ENCODE measurements at places on chromosomes 4 and X.

DNA sequence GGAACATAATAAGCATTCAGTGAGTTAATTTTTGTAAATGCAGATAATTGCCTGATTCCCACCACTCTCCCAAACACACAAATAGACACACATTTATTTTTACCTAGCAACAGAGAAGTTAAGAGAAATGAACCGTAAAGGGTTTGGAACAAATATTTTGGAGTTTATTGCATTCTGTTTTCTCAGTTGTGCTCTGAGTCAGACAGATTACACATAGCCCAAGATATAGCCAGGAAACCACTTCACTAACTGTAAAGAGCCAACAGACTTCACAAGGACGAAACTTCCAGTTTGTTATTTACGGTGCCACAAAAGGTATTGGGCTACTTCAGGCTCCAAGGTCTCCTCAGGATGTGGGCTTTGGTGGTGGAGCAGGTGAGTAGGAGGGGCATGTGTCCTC is 217.0 kb downstream of the BMPR1B start:
- no peak for DNase-seq

DNA sequence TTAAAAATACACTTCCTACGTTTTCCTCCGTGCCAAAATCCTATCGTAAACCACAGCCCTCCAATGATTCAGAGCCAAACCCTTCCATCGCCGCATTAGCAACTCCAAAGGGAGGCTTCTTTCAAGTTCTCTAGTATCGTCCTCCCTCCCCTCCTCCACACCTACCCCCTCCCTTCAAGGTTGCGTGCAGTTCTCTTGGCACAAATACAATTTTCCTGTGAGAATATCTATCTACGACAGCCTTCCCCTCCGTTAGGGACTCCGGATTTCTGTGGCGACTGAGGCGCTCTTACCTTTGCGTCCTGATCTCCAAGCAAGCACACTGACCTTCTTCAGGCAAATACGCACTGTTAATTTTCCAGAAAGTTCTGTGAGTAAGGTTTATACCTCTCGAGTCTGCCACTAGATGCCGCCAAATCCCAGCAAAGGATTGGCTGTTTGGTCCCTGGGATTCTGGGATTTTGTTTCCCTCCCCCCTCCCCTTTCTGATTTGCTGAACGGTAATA is 1.2 kb upstream of the MORF4L2 start:
- peak; percentile 12 for DNase-seq

- DNase-seq: no peak
These were observed 12.8 kb upstream of the LGI2 start for GRCh38 chr4:25043548-25043947.

- no peak for DNase-seq
These were observed 389.5 kb upstream of the GRID2 start for GRCh38 chr4:91914176-91914804.

GRCh38 chr4:48071191-48071590 is 54.6 kb downstream of the NIPAL1 start:
- DNase-seq: no peak

DNA sequence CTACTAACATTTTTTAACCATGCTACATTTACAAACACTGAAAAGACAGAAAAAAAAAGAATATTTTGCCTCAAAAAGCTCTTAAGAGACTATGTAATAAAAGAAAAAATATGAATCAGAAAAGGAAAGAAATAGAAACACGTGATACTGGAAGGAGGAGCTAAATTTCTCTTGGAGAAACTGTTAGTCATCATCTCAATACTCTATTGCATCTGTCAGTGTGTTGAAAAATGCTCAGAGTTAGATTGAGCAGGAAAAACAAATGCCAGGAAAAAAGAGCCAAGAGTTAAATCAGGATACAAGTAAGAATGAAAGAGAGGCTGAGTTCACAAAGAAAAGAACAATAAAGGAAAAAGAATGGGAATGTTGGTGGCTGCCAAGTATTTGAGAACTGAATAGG is 2.6 kb downstream of the RAB28 start:
- DNase-seq: peak; percentile 25

GRCh38 chrX:65874765-65875164 is 165.1 kb downstream of the VSIG4 start:
- no peak for DNase-seq

DNA sequence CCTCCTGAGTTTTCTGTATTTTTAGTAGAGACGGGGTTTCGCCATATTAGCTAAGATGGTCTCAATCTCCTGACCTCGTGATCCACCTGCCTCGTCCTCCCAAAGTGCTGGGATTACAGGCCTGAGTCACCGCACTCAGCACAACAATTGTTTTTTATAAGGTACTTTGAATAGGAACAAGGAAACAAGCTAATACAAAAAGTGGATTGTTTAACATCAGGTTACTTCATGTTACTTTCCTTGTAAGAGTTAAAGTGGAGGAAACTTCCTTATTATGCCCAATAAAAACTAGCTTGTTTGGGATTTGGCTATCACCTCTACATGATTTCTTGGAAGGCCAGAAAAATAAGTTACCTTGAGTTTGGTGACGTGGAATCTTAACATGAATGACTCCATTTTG is 698.7 kb downstream of the CCSER1 start:
- no peak for DNase-seq

DNA sequence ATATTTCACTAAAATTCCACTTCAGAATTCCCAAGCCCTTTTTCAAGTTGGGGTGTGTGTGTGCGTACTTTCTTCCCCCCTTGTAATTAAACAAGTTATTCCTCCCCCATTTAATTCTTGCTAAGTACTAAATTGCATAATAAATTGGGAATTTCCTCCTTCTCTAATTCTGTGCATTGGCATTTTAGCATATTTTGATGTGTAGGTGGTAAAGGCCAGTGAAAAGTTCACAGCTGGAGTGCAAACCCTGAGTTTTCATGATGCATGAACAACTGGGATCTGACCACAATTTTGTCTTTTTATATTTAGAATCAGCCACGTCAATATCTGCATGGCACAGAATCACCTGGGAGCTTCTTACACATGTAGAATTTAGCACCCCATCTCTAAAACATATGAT is 18.5 kb downstream of the ANXA3 start:
- DNase-seq: no peak

DNA sequence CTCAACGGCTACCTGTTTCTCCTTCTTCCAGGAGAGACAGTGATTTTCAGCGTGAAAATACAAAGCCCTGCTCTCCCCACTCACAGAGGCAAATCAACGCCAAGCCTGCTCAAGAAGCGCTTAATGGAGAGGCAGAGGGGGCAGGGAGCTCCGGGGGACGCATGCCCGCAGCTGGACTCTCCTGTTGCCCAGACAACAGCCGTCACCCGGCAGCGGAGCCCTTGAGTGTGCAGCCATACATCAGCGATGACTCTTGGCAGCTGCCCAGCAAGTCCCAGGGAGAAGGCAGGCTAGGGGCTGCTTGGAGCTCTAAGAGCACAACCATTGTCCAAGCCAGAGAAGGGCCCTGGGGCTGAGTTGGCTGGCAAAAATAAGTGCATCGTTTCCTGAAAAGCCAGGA is 71.0 kb upstream of the AFAP1 start:
- DNase-seq: peak; percentile 50

GRCh38 chr4:79831701-79832514 is 241.1 kb downstream of the ANTXR2 start:
- no peak for DNase-seq

- DNase-seq: no peak
These were observed 130.5 kb downstream of the CPEB2 start for GRCh38 chr4:15132739-15133138.
